IMR-90 (cell line): ENCODE measurements at places on chromosomes 11 and 22. TPM values are rescaled to one million over a fixed set of nuclear protein-coding genes. Genes with fewer than 3 reads are reported as not detected.
A peak's percentile ranks its signal among the peaks of the same experiment; 100 is the strongest.

The GNB1L gene
- 1.7 and 2.5 TPM in 2 replicates for total RNA-seq

The VSIG2 gene
- total RNA-seq, result not detected in 2 replicates

The TMEM109 gene
- total RNA-seq, result 15.1 and 17.2 TPM in 2 replicates

The TEX54 gene
- not detected in 2 replicates for total RNA-seq

The CNGA4 gene
- under 0.01 TPM in 1 of 2 replicates, not detected in the other for total RNA-seq

The SF3A1 gene
- total RNA-seq, result 36.9 and 49.7 TPM in 2 replicates

The LRRC75B gene
- total RNA-seq, result 1.4 and 1.6 TPM in 2 replicates

The RAB38 gene
- 6.4 and 6.5 TPM in 2 replicates for total RNA-seq

The OR2D2 gene
- total RNA-seq, result 0.28 and 0.36 TPM in 2 replicates

The FGF4 gene
- total RNA-seq, result not detected in 2 replicates

The TRIM51 gene
- not detected in 2 replicates for total RNA-seq

The SLC22A6 gene
- total RNA-seq, result not detected in 2 replicates

The PDGFD gene
- total RNA-seq, result 3.0 and 3.1 TPM in 2 replicates

The MUC5AC gene
- not detected in 2 replicates for total RNA-seq

The BTBD18 gene
- total RNA-seq, result not detected in 2 replicates

The CNTF gene
- 2.3 and 3.3 TPM in 2 replicates for total RNA-seq

GRCh38 chr22:49320714-49321476 is 506.8 kb downstream of the BRD1 start:
- no peak for DNase-seq

DNA sequence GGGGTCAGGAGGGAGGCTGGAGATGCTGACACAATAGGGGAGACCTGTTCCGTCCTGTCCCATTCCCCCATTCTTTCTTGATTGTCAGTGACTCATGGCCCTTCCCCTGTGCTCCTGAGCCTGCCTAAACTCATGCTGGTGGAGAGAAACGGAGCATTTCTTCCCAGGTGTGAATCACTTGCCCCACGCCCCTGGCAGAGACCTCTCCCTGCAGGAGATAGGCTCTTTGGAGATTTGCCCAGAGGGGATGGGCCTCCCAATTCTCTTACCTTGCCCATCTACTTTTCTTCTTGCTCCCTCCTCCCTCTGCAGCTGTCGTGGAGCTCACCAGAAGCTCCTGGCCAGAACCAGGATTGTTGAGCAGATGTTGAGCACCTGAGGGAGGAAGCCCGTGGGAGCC is 121.9 kb upstream of the OR9Q1 start:
- DNase-seq, result no peak

GRCh38 chr11:11334607-11335006 is 18.4 kb downstream of the CSNK2A3 start:
- no peak for DNase-seq

GRCh38 chr11:22208151-22208858 is 15.4 kb downstream of the ANO5 start:
- no peak for DNase-seq

- no peak for DNase-seq
These were observed 371 bp downstream of the SMCO4 start for GRCh38 chr11:93542811-93543229.

DNA sequence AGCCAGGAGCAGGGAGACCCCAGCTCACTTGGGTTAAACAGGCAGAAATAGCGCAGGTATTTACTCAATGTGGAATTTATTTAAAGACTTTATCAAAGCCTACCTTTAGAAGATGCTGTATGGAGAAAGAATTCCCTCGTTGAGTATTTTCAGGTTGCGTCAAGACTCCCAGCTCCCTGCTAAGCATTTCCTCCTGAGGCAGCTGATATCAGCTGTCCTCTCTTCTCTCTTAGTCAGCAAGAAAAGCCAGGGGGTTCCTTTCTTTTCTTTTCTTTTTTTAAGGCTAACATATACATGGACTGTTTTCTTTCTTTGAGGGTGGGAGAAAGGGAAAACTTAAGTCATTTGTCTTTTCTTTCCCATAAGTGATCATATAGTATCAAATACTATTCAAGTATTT is 125.8 kb upstream of the POU2AF2 start:
- no peak for DNase-seq

- no peak for DNase-seq
These were observed 138.3 kb downstream of the CADM1 start for GRCh38 chr11:115365907-115366306.

DNA sequence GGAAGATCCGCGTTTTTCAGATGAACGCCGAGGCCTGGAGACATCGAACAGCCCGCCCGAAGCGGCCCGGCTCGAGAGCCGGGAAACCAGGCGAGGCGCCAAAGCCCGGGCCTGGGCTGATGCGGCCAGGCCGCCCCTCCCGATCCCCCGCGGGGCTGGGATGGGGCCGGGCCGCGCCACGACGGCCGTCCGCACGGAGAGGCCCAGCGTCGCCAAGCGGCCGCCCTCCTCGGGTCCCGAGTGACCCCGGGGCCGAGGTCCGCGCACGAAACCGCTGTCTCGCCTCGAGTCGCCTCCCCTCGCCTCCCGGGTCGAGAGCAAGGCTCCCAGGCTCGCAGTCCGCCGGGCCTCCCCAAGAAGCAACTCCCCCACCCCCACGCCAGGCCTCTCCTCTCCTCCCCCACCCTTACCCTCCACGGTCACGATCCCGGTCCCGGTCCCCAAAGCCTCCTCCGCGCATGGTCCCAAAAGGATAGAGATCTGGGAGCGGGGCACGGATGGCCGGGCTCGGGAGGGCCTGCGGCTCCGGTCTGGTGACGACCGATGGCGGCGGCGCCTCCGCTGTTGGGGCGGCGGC is 482 bp downstream of the DDX17 start:
- peak; percentile 46 for DNase-seq

- DNase-seq, result peak; percentile 20
These were observed 415.9 kb downstream of the ETS1 start for GRCh38 chr11:128171506-128171905.

DNA sequence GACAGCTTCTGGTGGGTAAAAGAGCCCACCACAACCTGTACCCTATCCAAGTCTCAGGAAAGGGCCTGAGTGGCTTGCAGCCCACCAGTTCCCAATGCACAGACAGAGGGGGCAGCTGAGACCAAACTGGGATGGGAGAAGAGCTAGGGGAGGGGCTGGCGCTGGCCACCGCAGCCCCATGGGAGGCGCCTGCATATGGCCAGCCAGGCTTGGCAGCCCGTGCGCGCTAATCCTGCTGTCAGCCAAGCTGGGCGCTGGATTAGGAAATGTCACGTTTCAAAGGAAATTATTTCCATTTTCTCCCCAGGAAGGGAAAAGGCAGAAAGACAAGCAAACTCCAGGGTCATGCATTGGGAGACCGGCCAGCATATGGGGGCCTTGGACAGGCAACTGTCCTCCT is 236.8 kb downstream of the BUD13 start:
- no peak for DNase-seq

- DNase-seq, result no peak
These were observed 1.6 kb upstream of the IFITM1 start for GRCh38 chr11:312092-312816.

GRCh38 chr11:1908618-1909017 is 10.9 kb upstream of the TNNT3 start:
- DNase-seq, result no peak

- DNase-seq, result no peak
These were observed 99.4 kb downstream of the SWAP70 start for GRCh38 chr11:9763301-9763700.

DNA sequence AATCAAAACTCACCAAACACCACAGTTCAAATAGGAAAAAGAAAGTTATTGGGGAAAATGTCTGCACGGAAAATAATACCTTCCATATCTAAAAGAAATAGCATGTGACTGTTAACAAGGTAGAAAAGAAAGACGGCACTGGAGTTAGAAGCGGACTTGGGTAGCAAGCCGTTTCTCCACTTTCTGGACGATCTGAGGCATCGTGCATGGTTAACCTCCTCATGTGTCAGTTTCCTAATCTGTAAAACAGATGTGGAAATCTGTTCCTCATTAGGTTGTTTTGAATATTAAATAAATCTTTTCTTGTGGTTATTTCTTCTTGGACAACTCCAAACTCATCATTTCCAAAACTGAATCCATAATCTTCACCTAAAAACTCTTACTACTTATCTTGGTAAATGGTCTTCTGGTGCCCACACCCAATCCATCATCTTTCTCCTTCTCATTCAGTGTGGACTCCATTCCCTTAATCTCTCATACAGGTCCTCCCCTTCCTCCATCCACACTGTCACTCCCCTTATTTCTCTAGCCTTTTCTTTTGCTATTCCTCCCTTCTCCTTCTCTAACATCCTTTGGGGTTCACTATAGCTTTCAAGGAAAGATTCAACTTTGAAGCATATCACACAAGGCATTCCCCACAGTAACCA is 53.5 kb downstream of the VSIG10L2 start:
- DNase-seq, result no peak

DNA sequence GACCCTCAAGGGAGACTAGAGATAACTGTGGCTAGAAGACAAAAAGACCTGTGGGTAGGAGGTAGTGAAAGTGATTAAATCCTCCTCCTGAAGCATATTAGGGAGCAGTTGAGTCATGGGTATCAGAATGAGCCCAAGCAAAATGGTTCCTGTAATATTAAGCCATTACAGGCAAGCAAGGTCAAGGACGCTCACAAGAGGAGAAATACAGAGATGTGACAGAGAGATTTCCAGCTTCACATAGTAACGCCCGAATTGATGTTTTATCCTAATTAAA is 77.7 kb downstream of the FAM76B start:
- DNase-seq, result no peak

GRCh38 chr11:133817449-133817848 is 27.9 kb downstream of the SPATA19 start:
- DNase-seq, result no peak

GRCh38 chr11:69642913-69643632 is 2.1 kb downstream of the CCND1 start:
- peak; percentile 74 for DNase-seq

- DNase-seq, result peak; percentile 8
These were observed 852.6 kb upstream of the RAG2 start for GRCh38 chr11:37450613-37451012.

GRCh38 chr11:63673579-63673978 is 2.4 kb upstream of the ATL3 start:
- peak; percentile 31 for DNase-seq

- DNase-seq, result peak; percentile 11
These were observed 48.4 kb downstream of the CDKN1C start for GRCh38 chr11:2837096-2837601.

DNA sequence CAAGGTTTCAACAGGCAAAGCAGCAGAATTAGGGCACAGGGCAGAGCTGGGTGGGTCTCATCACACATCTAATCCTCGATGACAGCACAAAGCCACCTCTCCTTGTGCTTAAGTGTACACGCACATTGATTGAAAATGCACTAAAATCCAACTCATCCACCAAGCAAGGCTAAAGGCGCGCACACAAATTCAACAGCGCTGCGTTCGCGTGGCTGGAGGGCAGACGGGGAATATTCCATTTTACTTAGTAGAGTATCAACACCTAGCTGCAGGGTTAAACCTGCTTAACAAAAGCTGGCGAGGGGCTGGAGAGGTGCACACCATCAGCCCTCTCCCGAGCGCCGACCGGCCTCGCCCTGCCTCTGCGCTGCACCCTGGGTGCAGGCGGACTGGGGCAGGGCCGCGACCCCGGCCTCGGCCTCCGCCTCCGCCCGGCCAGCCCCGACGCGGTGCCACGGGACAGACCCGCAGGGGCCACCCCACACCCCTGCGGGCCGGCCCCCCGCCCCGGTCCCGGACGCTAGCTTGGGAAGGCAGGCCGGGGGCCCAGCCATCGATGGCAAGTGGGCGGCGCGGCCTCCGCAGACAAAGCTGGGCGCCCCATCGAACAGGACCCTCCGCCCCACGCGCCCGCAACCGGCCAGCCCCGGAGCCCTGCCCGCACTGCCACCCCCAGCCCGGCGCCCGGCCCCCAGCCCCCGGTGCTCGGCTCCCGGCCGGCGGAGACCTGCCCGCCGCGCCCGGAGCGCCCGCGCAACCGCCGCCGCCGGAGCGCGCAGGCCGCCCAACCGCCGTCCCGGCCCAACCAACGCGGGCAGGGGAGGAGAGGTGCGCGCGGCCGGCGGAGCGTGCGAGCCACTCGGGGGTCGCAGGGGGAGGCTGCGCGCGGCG is 929 bp downstream of the PRDM10 start:
- DNase-seq, result peak; percentile 25

DNA sequence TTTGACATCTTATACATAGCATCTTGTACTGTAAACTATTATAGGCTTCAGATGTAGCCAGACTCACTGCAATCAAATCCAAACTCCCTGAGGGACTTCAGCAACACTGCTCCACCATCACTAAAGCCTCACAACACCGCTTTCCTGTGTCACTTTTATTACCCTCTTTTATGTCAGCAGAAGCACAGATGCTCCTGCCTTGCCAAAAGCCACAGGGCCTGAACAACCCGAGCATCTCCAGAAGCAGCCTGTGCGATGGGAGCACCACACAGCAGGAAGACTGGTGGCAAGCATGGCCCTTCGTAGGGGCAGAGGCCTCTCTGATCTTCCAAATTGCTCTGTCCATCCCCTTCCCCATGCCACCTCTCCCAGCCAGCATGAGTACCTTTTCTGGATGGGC is 22.9 kb downstream of the TMEM123 start:
- no peak for DNase-seq

- DNase-seq, result no peak
These were observed 215.2 kb upstream of the MPPED2 start for GRCh38 chr11:30801357-30801756.

DNA sequence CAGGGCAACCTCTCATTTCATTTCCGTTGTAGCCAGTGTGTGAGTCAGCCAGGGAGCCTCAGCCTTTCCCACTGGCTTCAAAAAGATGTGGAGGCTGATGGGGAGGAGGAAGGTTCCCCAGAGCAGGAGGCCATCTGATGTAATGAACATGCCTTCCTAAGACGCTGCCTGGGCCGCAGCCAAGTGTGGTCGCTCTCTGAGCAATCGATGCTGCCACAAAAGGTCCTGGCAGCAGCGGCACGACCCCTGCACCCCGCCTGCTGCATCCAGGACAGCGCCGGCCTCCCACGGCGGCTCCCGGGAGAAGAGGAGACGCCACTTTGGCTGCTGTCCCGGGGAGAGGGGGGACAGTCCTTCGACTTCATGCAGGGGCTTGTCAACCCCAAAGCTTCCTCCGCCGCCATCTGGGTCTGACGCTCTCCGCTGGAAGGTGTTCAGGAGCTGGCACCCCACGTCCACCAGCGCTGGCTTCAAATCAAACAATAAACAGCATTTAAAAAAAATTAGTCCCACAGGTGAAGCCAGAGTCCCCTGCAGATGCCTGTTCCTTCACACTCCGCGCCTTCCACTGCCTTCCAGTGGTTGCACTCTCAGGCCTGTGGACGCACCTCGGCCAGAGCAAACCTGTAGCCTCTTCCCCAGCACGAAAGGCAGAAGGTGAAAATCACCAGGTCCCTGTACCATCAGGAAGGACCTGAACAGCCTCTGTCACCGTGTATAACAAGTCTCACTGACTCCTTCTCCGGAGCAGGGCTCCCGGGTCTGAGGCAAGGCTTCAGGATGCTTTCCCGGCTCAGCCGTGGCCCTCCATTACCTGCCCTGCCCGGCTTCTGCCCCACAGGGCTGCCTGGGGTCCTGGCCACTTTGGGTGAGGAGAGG is 930.7 kb downstream of the BRD1 start:
- DNase-seq, result no peak

- DNase-seq, result no peak
These were observed 41.5 kb upstream of the MS4A8 start for GRCh38 chr11:60657888-60658287.
